ENCODE measurements at places on chromosomes 2 and 18. TPM values are rescaled to one million over a fixed set of nuclear protein-coding genes. Genes with fewer than 3 reads are reported as not detected.

The RAB1A gene
- total RNA-seq = 114 TPM

The PLEKHA3 gene
- total RNA-seq = 17.1 TPM

The CWC22 gene
- total RNA-seq = 29.4 TPM

DNA sequence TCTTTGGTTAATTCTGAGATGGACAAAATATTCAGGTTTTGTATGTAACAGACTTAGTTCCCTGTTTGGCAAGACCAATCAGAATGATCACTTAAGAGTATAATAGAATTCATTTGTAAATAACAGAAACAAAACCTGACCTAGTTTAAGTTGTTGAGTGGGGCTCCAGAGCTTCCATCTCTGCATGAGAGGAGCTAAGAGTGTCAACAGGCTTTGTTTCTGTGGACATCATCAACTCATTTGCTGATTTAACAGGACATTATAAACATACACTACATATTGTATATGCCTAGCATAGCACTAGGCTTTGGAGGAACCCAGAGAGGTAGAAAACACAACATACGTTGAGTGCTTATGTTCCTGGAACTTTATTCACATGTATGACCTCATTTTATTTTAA lies 75.3 kb upstream of the TRIB2 start:
- no peak for DNase-seq

- DNase-seq = no peak
These were observed 32.7 kb downstream of the NCL start for GRCh38 chr2:231431606-231432005.

GRCh38 chr2:115234737-115235136 lies 792.3 kb downstream of the DPP10 start:
- no peak for DNase-seq

GRCh38 chr18:22094358-22094734 lies 75.0 kb upstream of the GATA6 start:
- no peak for DNase-seq

DNA sequence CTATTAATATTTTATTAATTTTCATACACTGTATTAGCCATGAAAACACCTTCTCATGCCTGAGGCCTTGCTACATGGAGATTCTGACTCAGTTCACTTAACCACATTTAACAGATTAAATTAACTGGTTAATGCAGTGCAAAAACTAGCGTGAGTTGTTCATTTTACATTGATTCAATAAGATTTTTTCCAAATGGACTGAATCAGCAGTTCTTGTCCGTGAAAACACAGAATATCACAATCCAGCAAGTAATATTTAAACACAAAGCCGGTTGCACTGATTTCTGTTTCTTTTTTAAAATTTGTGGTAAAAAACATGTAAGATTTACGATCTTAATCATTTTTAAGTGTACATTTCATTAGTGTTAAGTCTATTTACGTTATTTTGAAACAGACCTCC lies 118.2 kb upstream of the THUMPD2 start:
- no peak for DNase-seq

- no peak for DNase-seq
These were observed 7.4 kb upstream of the CYB5A start for GRCh38 chr18:74299162-74299561.

GRCh38 chr18:9433671-9434121 lies 41.6 kb upstream of the RALBP1 start:
- DNase-seq = no peak

GRCh38 chr2:100610381-100610831 lies 47.6 kb downstream of the PDCL3 start:
- peak; percentile 76 for DNase-seq

GRCh38 chr2:96984300-96984699 lies 2.1 kb downstream of the FAM178B start:
- no peak for DNase-seq

- no peak for DNase-seq
These were observed 402.3 kb downstream of the TGIF1 start for GRCh38 chr18:3852321-3852720.
